ENCODE measurements at places on chromosomes 5 and 9. TPM values are rescaled to one million over a fixed set of nuclear protein-coding genes. Genes with fewer than 3 reads are reported as not detected.

The CDC20B gene
- not detected for total RNA-seq

The PCDHA1 gene
- total RNA-seq, result not detected

The EQTN gene
- total RNA-seq, result 1.5 TPM

The IL3 gene
- total RNA-seq, result not detected

The CYFIP2 gene
- total RNA-seq, result 25.5 TPM

The IL33 gene
- 11.4 TPM for total RNA-seq

The FAXDC2 gene
- total RNA-seq, result 36.6 TPM

The MRPS27 gene
- total RNA-seq, result 35.6 TPM

The IL4 gene
- not detected for total RNA-seq

The SHLD3 gene
- total RNA-seq, result 3.5 TPM

The GDA gene
- 44.7 TPM for total RNA-seq

The LRRTM2 gene
- 0.06 TPM for total RNA-seq

The CCDC69 gene
- 29.0 TPM for total RNA-seq

The TRPM6 gene
- total RNA-seq, result 48.0 TPM

The LHX6 gene
- 2.1 TPM for total RNA-seq

The HRH2 gene
- total RNA-seq, result 0.84 TPM

The OMD gene
- total RNA-seq, result 3.0 TPM

The ITGA1 gene
- total RNA-seq, result 47.0 TPM

The ADAMTS12 gene
- total RNA-seq, result 1.2 TPM

The SPINK4 gene
- total RNA-seq, result 146 TPM

The LCP2 gene
- total RNA-seq, result 5.9 TPM

The EMB gene
- 6.1 TPM for total RNA-seq

The HARS1 gene
- total RNA-seq, result 53.7 TPM

The PCDHB6 gene
- total RNA-seq, result not detected

The PLCXD3 gene
- total RNA-seq, result 0.58 TPM

Measured in left colon (tissue), 2 donors.